NT2/D1 (cell line): ENCODE measurements at places on chromosomes 6 and 20.

- DNase-seq, result peak; percentile 22
Observed at GRCh38 chr6:122717350-122717749, 62.2 kb upstream of the FABP7 start.

DNA sequence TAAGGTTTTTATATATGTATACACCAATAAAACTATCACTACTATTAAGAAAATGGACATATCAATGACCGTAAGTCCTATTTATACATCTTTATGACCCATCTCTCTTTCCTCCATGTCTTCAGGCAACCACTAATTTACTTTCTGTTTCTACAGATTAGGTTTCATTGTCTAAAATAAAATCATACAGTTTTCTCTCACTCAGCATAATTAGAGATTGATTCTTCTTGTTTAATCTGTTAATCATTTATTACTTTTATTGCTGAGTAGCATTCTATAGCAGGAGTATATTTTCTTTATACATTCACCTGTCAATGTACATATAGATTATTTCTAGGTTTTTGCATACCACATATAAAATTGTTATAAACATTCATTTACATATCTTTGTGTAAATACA lies 388.0 kb downstream of the RFPL4B start:
- no peak for DNase-seq

GRCh38 chr6:168415098-168415992 lies 25.6 kb upstream of the SMOC2 start:
- no peak for DNase-seq

GRCh38 chr6:10873374-10873773 lies 8.5 kb downstream of the GCM2 start:
- DNase-seq, result no peak

GRCh38 chr6:79157961-79158644 lies 76.4 kb downstream of the HMGN3 start:
- no peak for DNase-seq

- no peak for DNase-seq
Observed at GRCh38 chr6:108872575-108872974, 24.4 kb downstream of the ARMC2 start.

DNA sequence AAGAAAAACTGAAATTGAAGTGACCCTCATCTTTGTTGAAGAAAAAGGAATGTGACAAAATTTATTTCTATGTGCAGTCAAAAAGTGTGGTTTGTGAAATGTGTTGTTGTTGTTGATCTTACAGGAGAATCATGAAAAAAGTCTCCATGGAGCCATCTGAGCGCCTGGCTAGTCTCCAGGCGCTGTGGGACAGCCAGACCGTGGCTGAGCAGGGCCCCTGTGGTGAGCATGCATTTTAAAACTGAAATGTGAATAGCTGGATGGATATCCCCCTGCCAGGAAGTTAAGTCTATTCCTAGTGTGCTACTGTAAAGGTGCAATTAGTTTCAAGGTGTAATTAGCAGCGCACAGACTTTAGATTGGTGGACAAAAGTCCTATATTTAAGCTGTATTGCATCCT lies 170.6 kb downstream of the CARMIL1 start:
- peak; percentile 8 for DNase-seq

GRCh38 chr20:50293284-50294139 lies 102.9 kb downstream of the CEBPB start:
- DNase-seq, result no peak

DNA sequence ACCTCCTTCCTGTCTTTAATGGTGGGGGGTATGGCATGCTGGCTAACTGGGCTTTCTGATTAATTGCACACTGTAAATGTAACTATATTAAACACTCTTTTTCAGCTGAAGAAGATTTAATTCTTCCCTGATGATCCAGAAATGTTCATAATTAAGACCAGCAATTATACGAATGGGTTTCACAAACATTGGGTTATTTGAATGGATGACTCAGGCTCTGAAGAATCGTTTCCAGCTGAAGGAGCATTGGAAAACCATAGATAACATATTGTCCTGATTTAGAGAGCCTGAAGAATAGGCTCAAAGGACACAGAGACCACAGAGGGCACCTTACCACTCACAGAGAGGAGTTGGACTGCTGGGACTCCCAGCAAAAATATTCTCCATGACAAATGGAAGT lies 130.7 kb upstream of the SSTR4 start:
- no peak for DNase-seq

- no peak for DNase-seq
Observed at GRCh38 chr6:37514321-37514771, 14.7 kb upstream of the CCDC167 start.

GRCh38 chr6:81996414-81996813 lies 243.9 kb upstream of the TENT5A start:
- no peak for DNase-seq

GRCh38 chr6:114053791-114054190 lies 82.8 kb upstream of the HDAC2 start:
- DNase-seq, result no peak

GRCh38 chr6:55668591-55668990 lies 89.6 kb upstream of the HMGCLL1 start:
- DNase-seq, result no peak

DNA sequence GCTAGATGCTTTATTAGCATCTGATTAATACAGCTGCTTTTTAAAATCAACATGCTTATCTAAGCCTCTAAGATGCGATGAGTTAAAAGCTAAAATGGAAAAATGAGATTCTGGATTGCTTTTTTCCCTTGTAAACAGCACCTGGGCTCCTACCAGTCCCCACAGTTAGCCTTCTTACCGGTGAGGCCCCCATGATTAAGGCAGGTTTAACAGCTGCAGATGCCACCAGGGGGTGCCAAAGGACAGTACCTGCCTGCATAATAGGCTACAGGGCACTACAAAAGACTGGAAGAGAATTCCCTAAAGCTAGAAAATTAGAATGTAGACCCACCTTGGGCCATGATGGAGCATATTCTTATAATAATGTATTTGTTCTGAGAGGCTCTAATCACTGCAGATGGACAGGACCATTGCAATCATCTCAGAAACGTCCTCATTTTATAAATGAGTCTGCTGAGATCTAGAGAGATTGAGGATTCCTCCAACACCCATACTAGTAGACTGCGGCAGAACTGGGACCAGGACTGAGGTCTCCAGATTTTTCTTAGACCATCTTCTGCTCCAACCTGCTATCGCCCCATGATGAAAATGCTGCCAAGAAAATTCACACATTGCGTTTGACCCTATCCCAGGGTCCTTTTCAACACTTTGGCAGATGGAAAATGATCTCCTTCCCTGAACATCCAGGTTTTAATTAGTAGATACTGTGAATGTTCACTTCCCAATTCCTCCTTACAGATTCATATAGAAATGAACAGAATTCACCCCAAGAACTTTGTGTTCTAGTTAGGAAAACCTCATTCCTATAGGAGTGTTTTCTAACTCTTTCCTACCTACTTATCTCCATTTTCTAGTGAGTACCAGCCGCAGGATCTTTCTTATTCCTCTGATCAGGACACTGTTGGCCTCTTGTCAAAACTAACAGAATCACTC lies 148.8 kb downstream of the RPS12 start:
- peak; percentile 63 for DNase-seq
